ENCODE measurements at places on chromosomes 1 and 21.

DNA sequence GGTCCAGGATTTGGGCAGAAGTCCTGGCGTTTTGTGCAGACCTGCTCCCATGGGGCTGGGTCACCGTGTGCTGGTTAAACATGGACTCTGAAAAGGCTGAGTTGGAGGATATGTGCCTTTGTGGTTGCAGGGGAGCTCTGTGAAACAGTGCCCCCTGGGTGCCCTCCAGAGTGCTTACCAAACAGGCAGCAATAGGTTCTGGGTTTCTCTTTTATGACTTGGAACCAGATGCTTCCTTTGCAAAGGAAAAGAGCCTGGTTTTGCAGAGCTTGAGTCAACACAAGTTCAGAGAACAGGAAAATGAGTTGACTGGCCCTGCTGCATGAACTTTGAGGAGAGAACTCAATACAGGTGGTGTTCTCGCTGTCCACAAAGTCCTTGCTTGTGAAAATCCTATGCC, 288.9 kb downstream of the TM2D1 start:
- no peak for DNase-seq

GRCh38 chr1:183911285-183911684, 106.4 kb downstream of the RGL1 start:
- DNase-seq, result no peak

GRCh38 chr21:14143999-14144398, 66.8 kb downstream of the LIPI start:
- DNase-seq, result no peak

- no peak for DNase-seq
These were observed 82.4 kb upstream of the CD1D start for GRCh38 chr1:158098256-158098655.

DNA sequence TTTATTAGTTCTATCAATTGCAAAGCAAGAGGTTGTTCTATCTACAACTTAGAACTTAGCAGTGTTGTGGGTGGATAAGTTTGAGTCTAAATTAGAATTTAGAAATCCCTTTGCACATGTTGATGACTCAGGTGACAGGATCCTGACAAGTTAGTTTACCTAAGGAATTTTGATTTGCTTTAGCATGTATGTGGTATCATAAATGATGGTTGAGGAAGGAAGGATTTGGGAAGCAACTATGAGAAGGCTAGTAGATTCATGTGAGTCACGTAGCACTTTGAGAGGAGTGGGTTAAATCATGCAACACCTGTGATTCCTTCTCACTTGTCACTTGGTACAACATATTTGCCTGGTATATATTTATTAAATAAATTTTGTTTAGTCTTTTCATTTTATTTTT, 223.7 kb upstream of the USP25 start:
- DNase-seq, result no peak

- DNase-seq, result no peak
These were observed 34.7 kb upstream of the C1orf115 start for GRCh38 chr1:220655509-220655908.

GRCh38 chr1:64173336-64173940, 30.0 kb upstream of the UBE2U start:
- DNase-seq, result no peak

DNA sequence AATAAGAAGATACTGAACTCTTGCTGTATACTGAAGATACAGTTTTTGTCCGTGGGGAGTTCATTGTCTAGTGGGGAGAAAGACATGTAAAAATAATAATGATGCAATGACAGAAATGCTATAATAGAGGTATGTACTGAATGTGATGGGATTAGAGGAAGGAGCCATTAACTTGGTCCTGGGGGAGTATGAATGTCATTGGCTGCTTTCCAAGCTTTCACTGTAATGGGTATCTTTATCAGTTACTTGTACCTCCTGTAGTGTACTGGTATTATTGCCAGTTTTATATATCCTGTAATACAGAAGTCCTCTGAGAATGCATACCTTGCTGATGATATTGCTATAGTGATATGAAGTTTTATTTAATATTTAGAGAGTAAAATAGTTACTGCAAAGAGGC, 7.4 kb downstream of the BTBD8 start:
- DNase-seq, result no peak

GRCh38 chr1:12341667-12342066, 111.8 kb downstream of the VPS13D start:
- DNase-seq, result no peak
